ENCODE measurements at places on chromosomes 5 and 9. TPM values are rescaled to one million over a fixed set of nuclear protein-coding genes. Genes with fewer than 3 reads are reported as not detected.

- peak; percentile 18 for DNase-seq
- H3K4me3 ChIP-seq: no peak overlapping the region
- H3K36me3 ChIP-seq: peaks cover 4% of the 10 kb centered on the region
- no peaks in the 10 kb centered on the region for H3K4me1 ChIP-seq
- H3K27ac ChIP-seq: no peak overlapping the region
These were observed 5.4 kb downstream of the KCNV2 start for GRCh38 chr9:2722715-2723114.

DNA sequence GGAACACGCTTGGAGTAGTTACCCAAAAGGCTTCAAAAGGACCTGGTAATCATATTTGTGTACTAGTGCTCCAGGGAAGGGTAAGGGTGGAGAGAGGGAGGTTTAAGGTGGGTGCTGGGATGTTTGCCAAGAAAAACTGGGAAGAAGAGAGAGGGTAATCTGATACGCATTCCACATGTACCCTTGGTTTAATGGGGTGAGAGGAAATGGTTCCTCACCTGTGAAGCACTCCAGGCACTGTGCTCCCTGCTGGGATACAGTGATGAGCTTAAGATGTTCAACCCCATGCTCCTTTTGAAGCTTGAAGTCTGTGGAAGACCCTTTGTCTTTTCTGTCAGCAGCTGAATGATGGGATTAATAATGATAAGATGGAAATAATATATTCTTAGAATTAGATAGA lies 98.4 kb downstream of the COX7C start:
- no peaks in the 10 kb centered on the region for H3K36me3 ChIP-seq
- H3K27me3 ChIP-seq: no peaks in the 10 kb centered on the region
- H3K4me1 ChIP-seq: no peaks in the 10 kb centered on the region
- no peak overlapping the region for H3K27ac ChIP-seq

- H3K27me3 ChIP-seq: peaks cover 25% of the 10 kb centered on the region
- no peak for DNase-seq
- H3K4me1 ChIP-seq: peaks cover 23% of the 10 kb centered on the region
- no peak overlapping the region for H3K4me3 ChIP-seq
These were observed 6.0 kb downstream of the TMOD1 start for GRCh38 chr9:97507428-97507984.

GRCh38 chr5:178326374-178326715 lies 93.7 kb upstream of the PHYKPL start:
- H3K36me3 ChIP-seq: no peaks in the 10 kb centered on the region
- H3K4me3 ChIP-seq: no peak overlapping the region
- H3K27me3 ChIP-seq: no peaks in the 10 kb centered on the region
- peaks cover 2% of the 10 kb centered on the region for H3K4me1 ChIP-seq
- no peak overlapping the region for H3K27ac ChIP-seq

Gene GNPDA1
- total RNA-seq: 32.1 TPM

Gene CENPP
- total RNA-seq: 22.0 TPM

GRCh38 chr5:38994324-38994927 lies 79.8 kb downstream of the RICTOR start:
- H3K27ac ChIP-seq: no peak overlapping the region
- peak; percentile 29 for DNase-seq
- H3K4me3 ChIP-seq: no peak overlapping the region
- H3K4me1 ChIP-seq: peaks cover 4% of the 10 kb centered on the region
- H3K27me3 ChIP-seq: no peaks in the 10 kb centered on the region

Gene HINT2
- total RNA-seq: 77.8 TPM

- H3K36me3 ChIP-seq: no peaks in the 10 kb centered on the region
- H3K27ac ChIP-seq: no peak overlapping the region
- no peak overlapping the region for H3K4me3 ChIP-seq
- no peak for DNase-seq
- H3K4me1 ChIP-seq: no peaks in the 10 kb centered on the region
- no peaks in the 10 kb centered on the region for H3K27me3 ChIP-seq
These were observed 485.9 kb upstream of the KLF4 start for GRCh38 chr9:107975426-107976010.

DNA sequence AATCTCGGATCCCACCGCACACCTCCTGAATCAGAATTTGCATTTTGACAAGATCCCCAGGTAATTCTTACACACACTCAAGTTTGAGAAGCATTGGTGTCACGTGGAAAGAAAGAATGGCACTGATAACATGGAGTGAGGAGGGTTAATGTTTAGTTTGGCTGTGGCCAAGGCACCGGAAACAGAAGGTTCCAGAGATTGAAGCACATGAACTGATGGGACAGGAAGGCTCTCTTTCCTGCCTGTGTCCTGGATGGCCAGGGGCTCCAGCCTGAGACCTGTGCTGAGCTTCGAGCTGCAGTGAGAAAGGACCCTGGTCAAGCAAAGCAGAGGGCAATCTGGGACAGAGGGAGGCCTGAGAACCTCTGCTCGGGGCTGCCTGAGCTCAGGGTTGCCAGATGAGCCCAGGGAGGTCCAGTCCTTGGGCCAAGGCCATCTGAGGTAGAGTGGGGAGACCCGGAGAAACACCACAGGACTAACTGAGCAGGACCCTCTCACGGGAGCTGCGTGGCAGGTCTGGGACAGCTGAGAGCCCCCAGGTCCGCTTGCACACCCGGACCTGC lies 27.3 kb downstream of the AFAP1L1 start:
- peaks cover 22% of the 10 kb centered on the region for H3K27me3 ChIP-seq
- no peak overlapping the region for H3K4me3 ChIP-seq
- H3K27ac ChIP-seq: no peak overlapping the region
- DNase-seq: no peak

GRCh38 chr9:95936579-95937075 lies 61.1 kb downstream of the ERCC6L2 start:
- H3K4me1 ChIP-seq: no peaks in the 10 kb centered on the region
- H3K36me3 ChIP-seq: peaks cover 61% of the 10 kb centered on the region
- H3K27ac ChIP-seq: no peak overlapping the region
- no peak for DNase-seq
- no peaks in the 10 kb centered on the region for H3K27me3 ChIP-seq

GRCh38 chr5:126677121-126677520 lies 76.4 kb downstream of the PHAX start:
- H3K27ac ChIP-seq: no peak overlapping the region
- peaks cover 18% of the 10 kb centered on the region for H3K4me1 ChIP-seq
- no peak overlapping the region for H3K4me3 ChIP-seq
- H3K27me3 ChIP-seq: no peaks in the 10 kb centered on the region

DNA sequence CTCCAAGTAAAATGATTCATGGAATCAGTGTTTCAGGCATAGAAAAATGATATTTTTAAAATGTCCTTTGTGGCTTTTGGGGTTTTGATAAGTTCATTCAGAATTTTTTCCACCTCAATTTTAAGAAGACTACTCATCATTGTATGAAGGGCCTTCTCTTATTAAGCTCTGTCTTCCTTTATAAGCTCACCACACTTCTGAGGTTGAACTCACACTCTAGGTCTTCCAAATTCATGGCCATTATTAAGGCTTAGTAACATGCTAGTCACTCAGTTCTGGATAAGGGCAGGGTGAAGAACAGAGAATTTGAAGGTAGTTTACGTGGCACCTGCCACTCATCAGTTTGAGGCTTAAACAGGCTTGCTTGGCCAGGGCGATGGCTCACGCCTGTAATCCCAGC lies 4.2 kb downstream of the MELK start:
- no peaks in the 10 kb centered on the region for H3K27me3 ChIP-seq
- no peak for DNase-seq
- H3K4me1 ChIP-seq: peaks cover 50% of the 10 kb centered on the region
- H3K27ac ChIP-seq: no peak overlapping the region
- H3K36me3 ChIP-seq: peaks cover 54% of the 10 kb centered on the region

- DNase-seq: no peak
- H3K27me3 ChIP-seq: no peaks in the 10 kb centered on the region
These were observed 142.0 kb downstream of the FAM114A2 start for GRCh38 chr5:153896701-153897100.

- H3K36me3 ChIP-seq: peaks cover 15% of the 10 kb centered on the region
- peaks cover 42% of the 10 kb centered on the region for H3K4me1 ChIP-seq
- no peaks in the 10 kb centered on the region for H3K27me3 ChIP-seq
- H3K27ac ChIP-seq: peak overlapping the region; percentile 74
These were observed 714 bp downstream of the SIGMAR1 start for GRCh38 chr9:34636791-34637355.

Gene VCAN
- 0.08 TPM for total RNA-seq

Gene PCDHB11
- total RNA-seq: not detected

- H3K27me3 ChIP-seq: peaks cover 15% of the 10 kb centered on the region
- no peak overlapping the region for H3K27ac ChIP-seq
- no peaks in the 10 kb centered on the region for H3K36me3 ChIP-seq
- no peak overlapping the region for H3K4me3 ChIP-seq
- no peak for DNase-seq
These were observed 97.5 kb downstream of the EBF1 start for GRCh38 chr5:159002171-159002570.

Gene LIFR
- 0.05 TPM for total RNA-seq

Gene CD74
- total RNA-seq: 1,158 TPM

DNA sequence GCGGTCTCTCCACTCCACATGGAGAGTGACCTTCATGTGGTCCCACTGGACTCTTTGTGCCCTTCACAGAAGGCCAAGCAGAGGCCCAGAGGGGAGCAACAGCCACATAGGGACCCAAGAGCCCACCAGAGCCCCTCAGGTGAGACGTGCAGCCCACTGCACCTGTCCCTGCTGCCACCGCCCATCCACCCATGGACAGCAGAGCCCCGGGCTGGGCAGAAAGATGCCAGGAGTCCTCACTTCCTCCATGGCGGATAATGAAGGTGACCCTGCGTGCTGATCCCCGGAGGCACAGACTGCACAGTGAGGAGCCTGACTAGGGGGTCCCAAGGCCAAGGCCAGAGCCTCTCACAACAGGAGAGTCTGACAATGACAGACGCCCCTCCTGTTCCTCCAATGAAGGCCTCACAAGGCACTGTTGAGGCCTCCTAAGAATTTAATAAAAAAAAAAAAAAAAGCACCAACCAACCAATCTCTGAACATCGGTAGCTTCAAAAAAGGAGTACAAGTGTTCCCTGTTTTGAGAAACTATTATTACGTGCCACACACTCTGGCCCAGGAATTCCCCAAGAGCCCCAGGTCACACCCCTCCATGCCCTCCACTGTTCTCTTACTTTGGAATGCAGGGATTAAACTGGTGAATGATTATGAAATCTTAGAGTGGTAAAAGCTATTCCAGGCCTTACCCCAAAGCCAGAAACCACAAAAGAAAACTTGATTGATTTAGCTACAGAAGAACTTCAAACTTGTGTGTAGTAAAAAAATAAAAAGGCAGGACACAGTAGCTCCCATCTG lies 2.8 kb upstream of the PPP1R26 start:
- no peak overlapping the region for H3K27ac ChIP-seq
- no peak overlapping the region for H3K4me3 ChIP-seq
- peaks cover 11% of the 10 kb centered on the region for H3K4me1 ChIP-seq
- DNase-seq: no peak
- H3K36me3 ChIP-seq: peaks cover 3% of the 10 kb centered on the region

Gene MVB12B
- 2.4 TPM for total RNA-seq

DNA sequence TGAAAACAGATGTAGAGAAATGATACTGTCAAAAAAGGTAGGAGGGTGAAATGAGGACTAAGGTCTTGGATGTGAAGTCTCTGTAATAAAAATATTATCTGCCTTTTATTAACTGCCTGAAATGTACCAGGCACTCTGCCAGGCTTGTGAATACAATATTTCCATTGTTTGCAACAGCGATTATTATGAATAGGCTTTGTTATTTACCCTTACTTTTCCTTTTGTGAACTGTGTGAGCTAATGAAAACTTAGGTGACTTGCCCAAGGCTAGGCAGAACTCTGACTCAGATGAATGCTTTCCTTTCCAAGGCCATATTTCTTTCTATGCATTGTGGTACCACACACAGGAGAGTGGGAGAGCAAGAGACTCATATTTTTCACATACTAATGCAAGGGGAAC lies 204.1 kb downstream of the CDH12 start:
- H3K4me3 ChIP-seq: no peak overlapping the region
- no peaks in the 10 kb centered on the region for H3K27me3 ChIP-seq
- DNase-seq: no peak
- H3K4me1 ChIP-seq: no peaks in the 10 kb centered on the region
- no peak overlapping the region for H3K27ac ChIP-seq

Gene TNIP1
- total RNA-seq: 201 TPM

Gene TMEM174
- not detected for total RNA-seq

DNA sequence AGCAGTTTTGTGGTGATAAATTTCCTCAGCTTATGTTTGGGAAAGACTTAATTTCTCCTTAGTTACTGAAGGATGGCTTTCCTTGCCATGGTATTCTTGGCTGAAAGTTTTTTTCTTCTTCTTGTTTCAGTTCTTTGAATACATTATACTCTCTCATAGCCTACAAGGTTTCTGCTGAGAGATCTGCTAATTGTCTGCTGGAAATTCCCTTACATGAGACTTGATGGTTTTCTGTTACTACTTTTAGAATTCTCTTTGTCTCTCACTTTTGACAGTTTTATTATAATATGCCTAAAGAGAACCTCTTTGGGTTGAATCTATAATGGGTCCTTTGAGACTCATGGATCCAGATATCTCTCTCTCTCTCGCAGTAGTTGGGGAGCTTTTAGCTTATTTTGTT lies 693.6 kb downstream of the PRELID2 start:
- no peaks in the 10 kb centered on the region for H3K36me3 ChIP-seq
- H3K4me3 ChIP-seq: no peak overlapping the region
- no peaks in the 10 kb centered on the region for H3K4me1 ChIP-seq
- no peaks in the 10 kb centered on the region for H3K27me3 ChIP-seq
